ENCODE measurements at places on chromosomes 7 and 10.

DNA sequence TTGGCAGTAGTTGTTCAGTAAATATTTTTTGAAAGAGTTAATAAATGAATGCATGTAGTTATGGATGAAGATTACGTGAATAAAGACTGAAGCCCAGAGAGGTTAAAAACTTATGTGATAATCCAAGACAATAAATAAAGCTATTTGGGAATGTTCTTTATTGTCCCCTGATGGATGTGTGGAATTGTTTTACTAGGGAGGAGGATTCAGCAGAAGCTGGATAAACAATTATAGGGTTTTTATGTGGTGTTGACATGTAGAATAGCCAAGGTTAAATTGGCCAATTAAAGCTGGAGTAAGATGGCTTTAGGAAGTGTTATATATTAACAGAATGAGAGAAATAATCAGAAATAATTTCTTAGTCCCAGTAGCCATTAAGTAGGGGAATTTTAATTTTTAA lies 66.0 kb downstream of the CNNM2 start:
- DNase-seq, result no peak

DNA sequence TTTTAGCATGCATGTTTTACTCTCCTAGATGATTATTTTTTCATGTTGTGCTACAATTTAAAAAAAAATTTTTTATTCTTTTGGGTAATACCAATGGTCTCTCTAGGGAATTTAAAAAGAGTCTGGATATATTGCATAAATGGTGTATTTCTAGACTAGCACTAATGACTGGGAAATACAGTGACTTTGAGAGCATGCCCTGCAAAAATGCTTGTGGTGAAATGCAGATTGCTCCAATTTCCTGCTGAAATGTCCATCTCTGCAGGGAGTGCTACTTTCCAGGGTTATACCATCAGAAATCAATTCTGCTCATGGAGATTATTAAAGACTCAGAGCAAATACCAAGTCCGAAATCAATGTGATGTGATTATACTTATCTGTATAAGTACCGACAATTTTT lies 186.1 kb downstream of the PRKG1 start:
- no peak for DNase-seq

- no peak for DNase-seq
These were observed 57.7 kb downstream of the CREB3L2 start for GRCh38 chr7:137944168-137944567.

GRCh38 chr10:20634839-20635238 lies 262.3 kb downstream of the NEBL start:
- no peak for DNase-seq

- DNase-seq, result no peak
These were observed 30.8 kb upstream of the VSIR start for GRCh38 chr10:71804077-71804476.

GRCh38 chr7:151406051-151406875 lies 3.6 kb downstream of the WDR86 start:
- no peak for DNase-seq

Measured in stimulated activated CD8-positive, alpha-beta memory T cell treated with anti-CD3 and anti-CD28 coated beads, Interleukin-12 subunit alpha, Interleukin-12 subunit beta, amount 100 ng/mL, for 1 hour (primary cell).